CD4-positive, alpha-beta T cell treated with Interleukin-21 for 1 hour (primary cell): ENCODE measurements at places on chromosomes 1 and 21.

- DNase-seq: no peak
These were observed 17.7 kb downstream of the IVL start for GRCh38 chr1:152926091-152926490.

DNA sequence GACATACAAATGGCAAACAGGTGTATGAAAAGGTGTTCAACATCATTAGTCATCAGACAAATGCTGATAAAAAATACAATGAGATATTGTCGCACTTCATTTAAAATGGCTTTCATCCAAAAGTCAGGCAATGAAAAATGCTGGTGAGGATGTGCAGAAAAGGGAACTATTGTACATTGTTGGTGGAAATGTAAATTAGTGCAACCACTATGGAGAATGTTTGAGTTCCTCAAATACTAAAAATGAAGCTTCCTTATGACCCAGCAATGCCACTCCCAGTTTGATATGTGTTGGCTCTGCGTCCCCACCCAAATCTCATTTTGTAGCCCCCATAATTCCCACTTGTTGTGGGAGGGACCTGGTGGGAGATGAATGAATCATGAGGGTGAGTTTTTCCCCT, 309.7 kb upstream of the ZRANB2 start:
- no peak for DNase-seq

GRCh38 chr21:26368591-26369320, 198.2 kb upstream of the APP start:
- no peak for DNase-seq

GRCh38 chr1:110216844-110217444, 6.8 kb downstream of the KCNC4 start:
- DNase-seq: no peak

GRCh38 chr1:46041551-46041950, 90.9 kb downstream of the PIK3R3 start:
- no peak for DNase-seq

DNA sequence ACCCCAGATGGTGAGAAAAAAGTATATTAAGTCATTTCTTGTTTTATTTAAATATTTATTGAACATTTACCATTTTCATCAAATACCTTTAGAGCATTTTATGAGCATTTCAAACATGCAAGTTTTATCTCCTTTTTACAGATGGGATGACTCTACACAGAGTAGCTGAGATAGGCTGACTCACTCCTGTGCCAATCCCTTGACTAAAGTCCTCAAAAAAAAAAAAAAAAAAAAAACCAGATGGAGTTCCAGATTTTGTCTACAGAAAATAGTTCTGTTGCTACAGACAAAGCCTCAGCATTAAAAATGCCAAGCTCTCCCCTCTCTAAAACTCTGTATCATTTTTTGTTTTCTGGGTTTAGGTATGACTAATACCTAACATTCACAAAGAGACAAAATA, 303.0 kb upstream of the PLD5 start:
- DNase-seq: no peak

- DNase-seq: no peak
These were observed 66.1 kb downstream of the TENT5C start for GRCh38 chr1:117671781-117672501.

DNA sequence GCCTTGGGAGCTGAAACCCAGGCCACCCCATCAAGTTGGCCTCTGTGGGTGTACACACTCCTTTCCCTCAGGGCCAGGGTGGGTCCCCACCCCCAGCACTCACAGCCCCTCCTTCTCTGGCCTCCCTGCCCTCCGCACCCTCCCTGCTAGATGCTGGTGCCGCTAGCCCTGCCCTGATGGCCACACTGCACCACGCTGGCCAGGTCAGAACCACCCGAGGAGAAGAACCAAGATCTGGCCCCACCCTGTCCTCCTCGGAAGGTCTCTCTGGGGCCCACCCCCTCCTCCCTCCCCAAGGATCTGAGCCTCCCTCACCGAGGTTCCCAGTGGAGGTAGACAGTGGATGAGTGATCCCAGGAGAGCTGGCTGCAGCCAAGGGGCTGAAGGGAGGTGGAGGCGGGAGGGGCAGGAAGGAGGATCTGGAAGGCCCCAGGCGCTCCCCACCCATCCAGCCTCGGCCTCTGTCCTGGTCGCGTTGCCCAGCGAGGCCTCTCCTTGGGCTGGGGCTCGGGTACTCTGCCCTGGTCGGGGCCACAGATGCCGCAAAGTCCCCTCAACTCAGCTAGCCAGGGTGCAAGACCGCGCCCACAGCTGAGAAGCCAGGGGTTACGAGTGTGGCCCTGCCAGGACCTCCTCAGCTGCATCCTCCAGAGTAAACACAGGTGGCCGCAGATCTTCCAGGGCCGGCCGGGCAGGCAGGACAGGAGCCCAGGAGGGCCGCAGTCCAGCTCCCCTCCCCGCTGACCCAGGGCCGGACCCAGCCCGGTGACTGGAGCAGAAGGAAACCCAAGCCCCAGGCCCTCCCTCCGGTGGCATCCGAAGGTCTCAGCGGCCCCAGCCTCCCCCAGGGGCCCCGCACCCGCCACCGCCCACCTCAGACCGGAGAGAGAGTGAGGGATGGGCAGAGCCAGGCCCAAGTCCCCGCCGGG, 5.2 kb downstream of the B3GALT6 start:
- no peak for DNase-seq

DNA sequence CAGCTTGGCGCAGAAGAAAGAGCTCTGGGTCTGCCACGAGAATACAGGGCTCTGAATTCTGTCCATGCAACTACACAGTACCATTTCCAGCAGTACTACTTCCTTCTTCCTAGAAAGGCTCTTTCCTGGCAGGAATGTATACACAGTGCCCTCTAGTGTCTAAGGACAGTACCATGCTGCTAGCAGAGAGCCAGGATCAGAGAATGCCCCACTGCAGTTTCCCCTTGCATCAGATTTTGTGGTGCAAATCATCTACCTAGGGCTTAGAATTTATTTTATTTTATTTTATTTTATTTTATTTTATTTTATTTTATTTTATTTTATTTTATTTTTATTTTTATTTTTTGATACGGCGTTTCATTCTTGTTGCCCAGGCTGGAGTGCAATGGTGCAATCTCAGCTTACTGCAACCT, 50.8 kb downstream of the PAX7 start:
- DNase-seq: peak; percentile 25

DNA sequence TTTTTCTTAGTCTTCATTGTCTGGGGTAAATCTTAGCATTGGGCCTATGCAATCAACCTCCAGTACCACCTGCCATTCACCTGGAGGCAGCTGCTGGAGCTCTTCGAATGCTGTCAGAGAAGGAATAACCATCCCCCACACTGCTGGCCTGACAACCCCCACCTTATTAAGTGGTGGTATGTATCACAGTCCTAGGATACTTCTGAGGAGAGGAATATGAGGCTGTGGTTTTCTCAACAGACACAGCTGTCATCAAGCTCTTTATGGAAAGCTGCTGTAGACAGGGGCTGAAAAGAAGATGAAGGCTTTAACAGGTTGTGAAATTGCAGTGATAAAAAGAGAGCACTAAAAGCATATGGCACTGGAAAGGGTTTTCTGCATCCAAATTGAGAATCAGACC, 61.7 kb downstream of the TSEN15 start:
- DNase-seq: no peak

DNA sequence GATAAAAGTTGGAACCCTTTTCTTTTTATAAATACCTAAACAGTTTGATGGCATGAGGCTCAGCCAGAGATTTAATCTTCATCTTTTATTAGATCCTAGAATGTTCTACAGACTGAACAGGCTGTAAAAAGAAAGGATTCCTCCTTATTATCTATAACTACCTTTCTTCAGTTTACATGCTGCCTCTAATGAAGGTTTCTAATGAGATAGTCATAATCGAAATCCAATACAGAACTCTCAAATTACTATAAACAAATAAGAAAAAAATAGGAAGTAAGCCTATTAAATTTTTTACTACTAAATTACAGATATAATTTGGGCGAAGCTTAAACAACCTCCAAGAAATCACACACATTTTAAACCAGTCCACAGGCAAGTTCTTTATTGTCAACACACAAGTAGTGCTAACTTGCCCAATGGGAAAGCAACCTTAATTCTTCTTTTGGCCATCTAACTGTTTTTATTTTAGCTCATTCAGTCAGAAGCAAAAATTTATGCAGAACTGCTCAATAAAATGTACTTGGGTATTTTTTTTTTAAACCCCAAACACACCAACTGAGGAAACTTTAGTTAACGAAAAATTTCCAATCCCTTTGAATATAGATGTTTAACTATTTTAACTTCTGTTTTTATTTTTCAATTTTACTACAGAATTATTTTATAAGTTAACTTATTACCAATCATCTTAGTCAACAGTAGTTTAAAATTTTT, 4.8 kb downstream of the WDR26 start:
- no peak for DNase-seq

DNA sequence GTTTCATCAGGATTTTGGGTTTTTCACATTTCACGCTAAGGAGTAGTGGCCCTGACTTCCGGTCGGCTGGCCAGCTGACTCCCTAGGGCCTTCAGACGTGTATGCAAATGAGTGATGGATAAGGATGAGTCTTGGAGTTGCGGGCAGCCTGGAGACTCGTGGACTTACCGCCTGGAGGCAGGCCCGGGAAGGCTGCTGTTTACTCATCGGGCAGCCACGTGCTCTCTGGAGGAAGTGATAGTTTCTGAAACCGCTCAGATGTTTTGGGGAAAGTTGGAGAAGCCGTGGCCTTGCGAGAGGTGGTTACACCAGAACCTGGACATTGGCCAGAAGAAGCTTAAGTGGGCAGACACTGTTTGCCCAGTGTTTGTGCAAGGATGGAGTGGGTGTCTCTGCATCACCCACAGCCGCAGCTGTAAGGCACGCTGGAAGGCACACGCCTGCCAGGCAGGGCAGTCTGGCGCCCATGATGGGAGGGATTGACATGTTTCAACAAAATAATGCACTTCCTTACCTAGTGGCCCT, 23.1 kb upstream of the TNFRSF1B start:
- peak; percentile 38 for DNase-seq

GRCh38 chr1:67060811-67061218, 6.9 kb upstream of the SLC35D1 start:
- no peak for DNase-seq

- DNase-seq: peak; percentile 11
These were observed 80.3 kb downstream of the RNF220 start for GRCh38 chr1:44485229-44485933.

GRCh38 chr1:229091721-229092136, 179.2 kb upstream of the RAB4A start:
- DNase-seq: no peak
